NCI-H1694 (cell line): ENCODE measurements at places on chromosomes 12 and 14.
A peak's percentile ranks its signal among the peaks of the same experiment; 100 is the strongest.

- no peak for DNase-seq
These were observed 49.7 kb upstream of the DCD start for GRCh38 chr12:54697851-54698250.

DNA sequence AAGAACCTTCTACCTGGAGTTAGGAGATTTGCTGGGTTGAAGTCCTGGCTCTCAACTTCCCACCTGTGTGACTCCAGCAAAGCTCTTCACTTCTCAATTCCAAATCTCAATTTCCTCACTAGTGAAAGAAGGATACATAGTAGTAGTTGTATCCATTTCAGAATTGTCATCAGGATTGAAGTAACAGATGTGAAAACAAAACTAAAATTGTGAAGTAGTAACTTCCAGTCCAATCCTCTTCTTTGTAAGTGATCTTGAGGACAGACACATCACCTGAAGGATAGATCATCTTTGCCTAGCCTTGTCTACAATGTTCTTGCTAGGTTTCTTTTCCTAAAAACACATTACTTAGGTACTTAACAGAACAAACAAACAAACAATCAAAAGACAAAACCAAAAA is 1.2 kb upstream of the LRRK2 start:
- no peak for DNase-seq

GRCh38 chr12:86801439-86801838 is 545.2 kb upstream of the MGAT4C start:
- no peak for DNase-seq

GRCh38 chr12:2624543-2625288 is 170.1 kb upstream of the FKBP4 start:
- DNase-seq, result peak; percentile 10

GRCh38 chr14:105294142-105294597 is 6.6 kb downstream of the BRF1 start:
- peak; percentile 76 for DNase-seq

GRCh38 chr12:72006766-72007165 is 68.1 kb downstream of the TPH2 start:
- DNase-seq, result no peak

GRCh38 chr14:88386256-88386794 is 868 bp downstream of the SPATA7 start:
- DNase-seq, result no peak
